Smooth muscle cell of the brain vasculature (primary cell): ENCODE measurements at places on chromosomes 12 and 14.

DNA sequence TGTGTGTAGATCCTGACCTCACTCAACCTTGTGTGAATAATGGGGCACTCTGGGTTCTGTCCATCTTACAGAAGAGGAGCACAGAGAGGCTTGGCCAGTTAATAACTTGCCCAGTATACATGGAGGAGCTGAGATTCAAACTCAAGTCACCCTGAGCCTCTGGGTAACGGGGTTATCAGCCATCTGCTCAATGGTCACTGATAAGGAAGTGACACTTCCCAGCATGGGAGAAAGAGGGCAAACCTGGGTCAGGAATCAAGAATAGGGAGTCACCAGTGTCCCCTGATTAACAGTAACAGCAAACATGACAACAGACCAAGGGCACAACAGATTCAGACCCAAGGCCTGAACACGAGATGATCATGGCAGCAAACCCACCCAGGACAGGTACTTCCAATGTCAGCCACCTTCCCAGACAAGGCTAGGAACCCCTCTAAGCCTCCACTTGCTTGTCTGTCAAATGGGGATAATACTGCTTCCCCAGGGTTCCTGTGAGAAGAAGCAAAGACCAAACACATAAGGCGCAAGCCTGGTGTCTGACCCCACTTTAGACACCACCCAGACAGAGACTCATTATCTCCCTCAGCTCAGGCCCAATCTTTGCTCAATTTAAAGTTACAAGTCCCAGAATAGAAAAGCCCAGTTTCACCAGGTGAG, 3.6 kb downstream of the CCDC85C start:
- no peak for DNase-seq

DNA sequence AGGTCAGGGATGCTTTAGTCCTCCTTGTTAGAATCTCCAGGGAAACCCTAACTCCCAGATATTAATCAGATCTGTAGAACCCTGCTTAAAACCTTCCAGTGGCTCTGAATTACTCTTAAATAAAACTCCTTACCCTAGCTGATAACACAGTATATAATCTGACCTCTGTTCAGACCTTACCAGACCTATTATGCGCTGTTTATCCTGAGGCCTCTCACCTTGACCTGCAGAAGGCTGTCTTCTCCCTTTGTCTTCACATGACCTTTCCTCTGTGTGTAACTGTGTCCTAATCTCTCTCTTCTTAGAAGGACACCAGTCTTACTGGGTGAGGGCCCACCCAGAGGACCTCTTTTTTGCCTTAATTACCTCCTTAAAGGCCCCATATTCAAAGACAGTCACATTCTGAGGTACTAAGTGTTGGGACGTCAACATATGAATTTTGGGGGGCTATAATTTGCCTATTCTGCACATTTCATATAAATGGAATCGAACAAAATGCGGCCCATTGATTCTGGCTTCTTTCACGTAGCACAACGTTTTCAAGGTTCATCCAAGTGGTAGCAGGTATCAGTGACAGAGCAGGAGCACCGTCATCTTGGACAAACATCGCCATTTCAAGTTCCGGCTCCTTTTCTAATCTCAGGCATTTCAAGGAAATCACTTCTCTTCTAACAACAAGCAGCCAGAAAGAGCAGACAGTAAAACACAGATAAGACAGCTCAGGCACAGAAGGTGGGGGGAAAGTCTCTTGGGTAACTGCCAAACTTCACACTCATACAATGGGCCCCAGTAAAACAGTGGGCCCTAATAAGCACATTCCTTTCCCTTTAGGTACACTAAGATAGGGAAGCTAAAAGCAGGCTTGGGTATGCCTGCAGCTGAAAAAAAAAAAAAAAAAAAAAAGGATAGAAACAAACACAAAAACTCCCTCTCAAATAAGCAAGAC, 200.2 kb upstream of the NUDT4 start:
- no peak for DNase-seq

- DNase-seq, result no peak
Observed at GRCh38 chr12:45730084-45730347, 510 bp downstream of the ARID2 start.

GRCh38 chr14:69635981-69636639, 24.7 kb downstream of the SUSD6 start:
- DNase-seq, result no peak

GRCh38 chr14:93105362-93105761, 10.4 kb downstream of the ITPK1 start:
- DNase-seq, result no peak
